Peyer's patch (tissue), 4 donors: ENCODE measurements at places on chromosomes 4 and X. TPM values are rescaled to one million over a fixed set of nuclear protein-coding genes. Genes with fewer than 3 reads are reported as not detected.

The PHKA1 gene
- 6.3 TPM for total RNA-seq

GRCh38 chrX:1491851-1492349 lies 39.2 kb upstream of the ASMTL start:
- H3K36me3 ChIP-seq = no peaks in the 10 kb centered on the region
- H3K4me1 ChIP-seq = no peaks in the 10 kb centered on the region
- no peak overlapping the region for H3K4me3 ChIP-seq
- H3K27me3 ChIP-seq = no peaks in the 10 kb centered on the region
- no peak overlapping the region for H3K27ac ChIP-seq

GRCh38 chr4:16009153-16009552 lies 46.2 kb upstream of the FGFBP2 start:
- no peaks in the 10 kb centered on the region for H3K4me1 ChIP-seq
- no peak overlapping the region for H3K4me3 ChIP-seq
- H3K27me3 ChIP-seq = no peaks in the 10 kb centered on the region
- no peak for DNase-seq

The DRP2 gene
- total RNA-seq = not detected

DNA sequence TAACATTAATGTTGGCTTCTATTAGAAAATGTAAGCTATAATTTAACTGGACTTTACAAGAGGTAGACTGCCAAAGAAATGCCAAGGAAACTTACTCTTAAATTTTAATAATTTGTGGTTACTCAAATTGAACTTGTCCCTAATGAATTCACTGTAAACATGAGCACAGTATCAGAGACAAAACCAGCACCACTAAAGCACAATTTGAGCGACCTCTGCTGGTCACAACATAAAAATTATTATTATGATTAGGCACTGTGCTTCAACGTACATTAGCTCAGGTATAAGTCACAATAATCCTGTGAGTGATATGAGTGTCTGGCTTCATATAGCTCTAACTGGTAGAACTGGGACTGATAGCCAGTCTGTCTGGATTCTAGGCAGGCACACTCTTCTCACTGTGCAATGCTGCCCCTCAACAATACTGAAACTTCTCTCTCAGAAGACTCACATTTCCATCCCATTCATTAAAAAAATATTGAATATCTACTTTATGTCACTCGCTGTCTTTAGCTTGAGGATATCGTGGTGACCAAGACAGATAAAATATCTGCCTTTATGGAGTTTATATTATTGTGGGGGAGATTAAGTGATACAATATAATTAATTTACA lies 8.0 kb downstream of the NUDT6 start:
- H3K4me1 ChIP-seq = no peaks in the 10 kb centered on the region
- H3K36me3 ChIP-seq = no peaks in the 10 kb centered on the region
- DNase-seq = no peak
- H3K27me3 ChIP-seq = no peaks in the 10 kb centered on the region
- no peak overlapping the region for H3K4me3 ChIP-seq
- H3K27ac ChIP-seq = no peak overlapping the region

GRCh38 chr4:176548571-176548970 lies 228.8 kb downstream of the SPCS3 start:
- no peaks in the 10 kb centered on the region for H3K4me1 ChIP-seq
- H3K4me3 ChIP-seq = no peak overlapping the region
- H3K27me3 ChIP-seq = no peaks in the 10 kb centered on the region
- H3K27ac ChIP-seq = no peak overlapping the region
- no peak for DNase-seq
